ENCODE measurements at places on chromosomes 11 and 22.

DNA sequence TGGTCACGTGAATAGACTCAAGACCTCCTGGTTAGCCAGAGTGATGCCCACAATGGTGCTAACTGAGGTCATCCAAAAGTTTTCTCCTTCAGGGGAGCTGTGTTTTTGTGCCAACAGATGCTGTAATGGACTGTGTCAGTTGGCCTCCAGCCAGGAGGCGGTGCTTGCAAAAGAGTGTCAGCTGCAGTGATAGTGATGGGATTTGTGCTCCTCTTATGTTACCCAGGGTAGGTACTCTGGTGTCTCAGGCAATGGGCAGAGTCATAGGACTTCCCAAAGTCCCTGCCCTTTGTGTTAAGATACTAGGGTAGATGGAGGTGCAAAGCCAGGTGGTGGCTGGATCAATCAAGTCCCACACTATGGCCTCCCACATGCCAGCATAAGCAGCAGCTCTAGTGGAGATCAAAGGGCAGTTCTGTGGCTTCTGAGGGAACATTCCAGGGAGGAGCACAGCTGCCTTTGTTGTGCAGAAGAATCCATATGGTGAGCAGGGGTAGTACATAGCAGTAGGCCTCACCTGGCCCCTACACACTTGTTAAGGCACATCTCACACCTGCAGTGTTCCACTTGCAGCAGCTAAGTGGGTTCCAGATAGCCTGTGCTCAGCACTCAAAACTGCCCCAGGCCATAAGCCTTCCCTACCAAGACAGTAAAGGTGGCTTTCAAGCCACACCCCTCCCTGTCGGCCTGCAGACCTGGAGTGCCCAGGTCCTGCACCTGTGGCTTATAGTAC lies 9.4 kb upstream of the FANCF start:
- DNase-seq, result no peak

DNA sequence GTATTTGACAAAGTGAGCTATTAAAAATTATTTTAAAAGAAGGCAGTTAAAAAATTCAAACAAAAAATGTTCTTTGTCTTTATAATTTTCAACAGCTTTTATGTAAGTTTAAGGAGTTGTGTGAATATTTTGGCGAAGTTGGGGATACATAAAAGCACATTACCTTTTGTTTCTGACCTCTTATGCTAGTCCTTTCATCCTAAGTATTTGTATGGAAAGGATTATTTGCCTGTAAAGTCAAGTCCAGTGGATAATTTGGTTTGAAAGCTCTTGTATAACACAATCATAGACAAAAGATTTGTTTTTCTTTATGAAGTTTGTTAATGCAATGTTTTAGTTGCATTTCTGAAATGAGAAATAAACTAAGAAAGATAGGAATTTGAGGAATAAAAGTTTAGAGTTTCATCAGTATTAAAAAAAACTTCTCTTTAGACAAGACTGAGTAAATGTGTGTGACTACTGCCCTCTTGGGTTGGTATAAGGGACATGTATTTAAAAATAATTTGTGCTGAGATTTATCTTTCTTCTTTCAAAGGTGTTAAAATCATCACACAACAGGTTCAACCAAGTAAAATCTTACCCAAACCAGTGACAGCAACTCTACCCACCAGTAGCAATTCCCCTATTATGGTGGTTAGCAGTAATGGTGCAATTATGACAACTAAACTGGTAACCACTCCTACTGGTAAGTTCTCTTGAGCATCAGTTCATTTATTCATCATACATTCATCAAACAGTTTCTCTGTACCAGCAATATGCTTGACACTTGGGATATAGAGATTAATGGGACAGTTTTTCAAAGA lies 68.2 kb downstream of the EMSY start:
- DNase-seq, result no peak

- DNase-seq, result no peak
These were observed 29.1 kb downstream of the PPIL2 start for GRCh38 chr22:21694795-21695429.

GRCh38 chr11:83938148-83938547 lies 652.0 kb upstream of the CCDC90B start:
- no peak for DNase-seq

DNA sequence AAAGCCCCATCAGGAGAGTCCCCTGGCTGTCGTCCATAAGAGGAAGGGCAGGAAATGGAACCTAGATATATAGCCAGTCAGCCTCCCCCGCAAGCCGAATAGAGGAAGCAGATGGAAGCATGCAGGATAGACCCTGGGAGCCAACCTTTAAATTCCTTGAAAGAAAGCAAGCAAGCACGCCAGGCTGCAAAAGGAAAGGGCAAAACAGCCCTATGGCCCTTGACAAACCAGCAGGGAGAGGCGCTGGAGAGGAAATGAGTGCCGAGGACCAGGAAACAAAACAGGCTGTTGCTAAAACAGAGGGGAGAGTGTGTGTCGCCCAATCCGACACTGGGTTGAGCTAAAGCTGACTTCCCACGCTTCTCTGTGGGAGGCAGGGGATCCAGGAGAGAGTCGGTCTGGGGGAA lies 203.5 kb upstream of the MTNR1B start:
- no peak for DNase-seq

- DNase-seq, result no peak
These were observed 24.3 kb upstream of the KCNA4 start for GRCh38 chr11:30041171-30041570.

DNA sequence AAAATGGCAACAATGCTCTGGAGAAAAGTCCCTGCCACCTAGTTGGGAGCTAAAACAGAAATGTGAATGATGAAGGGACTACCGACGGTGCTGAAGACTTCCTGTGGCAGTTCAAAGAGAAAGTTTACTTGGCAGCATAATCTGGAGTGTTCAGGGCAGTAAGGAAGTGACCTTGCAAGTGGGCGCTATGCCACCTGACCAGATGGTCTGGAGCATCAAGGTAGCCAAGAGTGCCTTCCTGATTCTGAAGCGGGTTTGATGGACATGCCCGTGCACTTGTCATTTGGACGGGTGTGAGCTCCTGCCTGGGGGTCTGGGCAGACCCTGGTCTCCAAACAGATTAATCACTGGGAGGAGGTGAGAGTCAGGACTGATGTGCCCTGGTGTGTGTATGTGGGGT lies 1.8 kb upstream of the SNX19 start:
- no peak for DNase-seq

All from activated effector memory CD4-positive, alpha-beta T cell treated with Interleukin-2 at 50 U/mL for 16 hours (primary cell).